ENCODE measurements at places on chromosomes 6 and 20. TPM values are rescaled to one million over a fixed set of nuclear protein-coding genes. Genes with fewer than 3 reads are reported as not detected.

DNA sequence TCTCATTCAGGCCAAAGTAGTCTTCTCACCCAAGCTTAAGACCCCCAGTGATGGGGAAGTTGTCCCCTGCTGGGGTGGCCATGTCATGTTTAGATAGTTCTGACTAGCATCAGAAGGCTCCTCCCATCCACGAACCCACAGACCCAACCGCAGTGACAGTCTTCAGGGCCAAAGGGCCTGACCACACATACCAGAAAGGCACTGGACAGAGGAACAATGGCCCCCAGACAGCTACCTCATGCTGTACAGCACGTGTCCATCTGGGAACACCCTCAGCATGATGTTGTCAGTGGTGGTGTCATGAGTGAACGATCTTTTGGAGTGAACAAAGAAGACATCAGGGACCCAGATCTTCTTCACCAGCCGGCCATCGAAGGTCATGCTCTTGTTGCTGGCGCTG lies 46.3 kb downstream of the GABRR2 start:
- no peak for DNase-seq

DNA sequence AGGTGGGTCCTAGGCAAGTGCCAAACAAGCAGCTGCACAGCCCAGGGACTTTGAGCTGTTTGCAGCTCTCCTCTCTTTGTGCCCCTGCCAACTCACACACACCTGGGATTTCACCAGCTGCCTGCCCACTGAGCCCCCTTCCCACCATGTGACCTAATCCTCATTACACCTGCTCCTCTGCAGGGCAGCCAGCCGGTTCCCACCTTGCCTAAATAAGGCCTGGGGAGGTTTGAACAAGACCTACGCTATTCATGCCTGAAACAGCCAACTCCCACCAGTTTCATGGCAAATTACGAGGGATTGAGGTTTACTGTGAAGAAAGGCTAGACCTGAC lies 92.6 kb upstream of the SOX4 start:
- no peak for DNase-seq

DNA sequence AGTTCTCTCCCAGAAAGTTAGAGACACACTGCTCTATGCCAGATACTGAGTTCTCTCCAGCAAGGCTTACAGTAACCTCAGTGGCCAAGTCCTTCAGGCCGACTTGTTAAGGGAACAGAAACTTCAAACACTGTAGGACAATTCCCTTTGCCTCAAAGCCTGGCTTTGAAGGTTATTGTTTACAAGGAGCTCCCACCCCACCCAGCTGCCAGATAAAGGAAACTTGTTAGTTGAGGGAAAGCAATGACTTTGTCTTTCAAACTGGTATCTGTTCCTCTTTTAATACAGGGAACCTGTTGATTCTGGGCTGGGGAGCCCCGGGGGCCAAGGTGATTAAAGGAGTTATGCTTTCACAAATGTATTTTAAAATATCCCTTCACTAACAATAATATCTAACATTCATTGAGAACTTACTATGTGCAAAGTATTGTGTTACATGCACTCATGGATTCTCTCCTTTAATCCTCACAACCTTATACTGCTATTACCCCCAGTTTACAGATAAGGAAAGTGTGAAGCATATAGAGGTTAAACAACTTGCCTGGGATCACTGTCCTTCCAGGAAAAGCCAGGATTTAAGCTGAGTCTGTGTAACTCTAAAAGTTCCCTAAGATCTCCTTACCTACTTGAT lies 27.6 kb upstream of the CDKN1A start:
- no peak for DNase-seq

DNA sequence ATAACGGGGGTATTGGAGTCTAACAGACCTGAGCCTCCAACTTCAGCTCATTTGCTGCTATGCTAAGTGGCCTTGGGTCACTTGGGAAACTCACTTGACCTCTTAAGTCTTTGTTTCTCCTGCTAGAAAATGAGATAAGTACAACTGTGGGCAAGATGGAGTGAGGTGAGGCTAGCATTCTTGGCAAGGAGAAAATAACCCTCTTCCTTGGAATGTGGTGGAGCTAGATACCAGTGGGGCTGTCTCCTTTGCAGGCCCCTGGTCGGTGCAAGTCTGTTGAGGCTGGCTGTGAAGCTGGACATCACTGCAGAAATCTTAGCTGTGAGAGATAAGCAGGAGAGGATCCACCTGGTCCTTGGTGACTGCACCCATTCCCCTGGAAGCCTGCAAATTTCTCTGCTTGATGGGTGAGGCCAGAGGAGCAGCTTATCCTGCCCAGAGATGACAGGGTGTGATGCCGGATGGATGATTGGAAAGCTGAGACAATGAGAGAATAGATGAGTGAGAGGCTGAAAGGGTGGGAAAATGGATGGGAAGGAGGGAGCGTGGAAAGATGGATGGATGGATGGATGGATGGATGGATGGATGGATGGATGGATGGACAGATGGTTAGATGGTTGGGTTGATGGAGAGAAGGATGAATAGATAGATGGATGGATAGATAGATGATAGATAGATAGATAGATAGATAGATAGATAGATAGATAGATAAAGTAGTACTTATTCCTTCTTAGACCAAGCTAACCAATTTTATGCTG lies 4.4 kb downstream of the BPIFA1 start:
- no peak for DNase-seq

DNA sequence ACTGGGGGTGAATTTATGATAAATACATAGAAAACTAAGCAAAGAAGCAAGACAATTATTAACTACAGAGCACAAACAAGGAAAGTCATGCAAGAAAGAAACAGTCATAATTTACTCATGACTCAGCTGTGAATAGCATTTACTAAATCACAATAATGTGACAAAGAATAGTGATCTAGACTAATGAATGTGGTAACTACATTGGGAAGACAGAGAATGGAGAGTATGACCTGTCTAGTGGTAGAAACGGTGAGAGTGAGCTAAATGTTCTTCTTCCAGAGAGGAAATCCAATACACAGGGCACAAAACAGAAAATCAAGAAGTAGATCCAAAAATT lies 153.5 kb upstream of the DST start:
- no peak for DNase-seq

DNA sequence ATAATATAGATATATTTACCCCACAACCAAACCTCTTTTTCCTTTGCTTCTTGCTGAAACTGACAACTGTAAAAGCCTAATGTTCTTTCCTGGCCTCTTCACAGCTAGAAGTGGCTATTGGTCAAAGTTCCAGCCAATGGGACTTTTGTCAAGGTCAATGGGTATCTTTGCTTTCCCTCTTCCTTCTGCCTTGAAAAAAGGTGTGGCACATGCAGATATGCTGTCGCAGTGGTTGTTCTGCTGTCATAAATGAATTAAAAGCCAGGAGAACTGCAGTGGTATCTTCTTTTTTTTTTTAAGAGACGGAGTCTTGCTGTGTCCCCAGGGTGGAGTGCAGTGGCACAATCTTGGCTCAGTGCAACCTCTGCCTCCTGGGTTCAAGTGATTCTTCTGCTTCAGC lies 29.9 kb downstream of the MAN1A1 start:
- no peak for DNase-seq

DNA sequence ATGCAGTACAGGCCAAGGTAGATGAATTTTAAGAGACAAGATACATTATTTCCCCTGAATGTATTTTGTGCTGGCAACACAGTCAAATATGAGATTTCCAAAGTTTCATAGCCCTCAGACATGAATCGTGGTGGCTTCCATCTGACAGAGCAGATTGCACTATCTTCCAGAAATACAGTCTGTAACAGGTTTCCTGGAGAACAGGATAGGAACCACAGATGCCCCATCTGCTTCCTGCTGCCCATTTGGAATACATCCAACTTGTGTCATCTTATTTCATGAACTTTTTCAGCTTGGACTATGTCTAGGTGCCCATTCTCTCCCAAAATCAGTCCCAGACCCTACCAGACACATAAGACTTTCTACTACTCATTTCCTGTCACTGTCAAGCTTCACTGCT lies 426.0 kb downstream of the KIF16B start:
- DNase-seq = no peak

DNA sequence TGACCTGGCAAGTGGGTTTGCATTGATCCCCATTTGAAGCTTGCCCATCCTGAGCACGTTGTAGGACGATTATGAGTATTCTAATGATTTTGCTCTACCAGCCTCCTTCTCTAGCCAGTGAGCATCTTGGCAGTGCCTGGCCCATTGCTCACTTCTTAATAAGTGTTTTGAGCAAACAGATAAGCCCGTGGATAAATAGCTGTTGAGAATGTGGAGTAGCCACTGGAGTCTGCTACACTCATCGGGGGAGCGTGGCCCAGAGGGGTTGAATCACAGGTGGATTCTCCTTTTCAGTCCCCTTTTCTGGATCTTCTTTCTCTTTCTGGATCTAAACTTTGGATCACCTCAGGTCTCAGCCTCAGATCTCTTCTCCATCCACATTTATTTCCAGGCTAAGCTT lies 15.9 kb upstream of the EDN3 start:
- DNase-seq = no peak

DNA sequence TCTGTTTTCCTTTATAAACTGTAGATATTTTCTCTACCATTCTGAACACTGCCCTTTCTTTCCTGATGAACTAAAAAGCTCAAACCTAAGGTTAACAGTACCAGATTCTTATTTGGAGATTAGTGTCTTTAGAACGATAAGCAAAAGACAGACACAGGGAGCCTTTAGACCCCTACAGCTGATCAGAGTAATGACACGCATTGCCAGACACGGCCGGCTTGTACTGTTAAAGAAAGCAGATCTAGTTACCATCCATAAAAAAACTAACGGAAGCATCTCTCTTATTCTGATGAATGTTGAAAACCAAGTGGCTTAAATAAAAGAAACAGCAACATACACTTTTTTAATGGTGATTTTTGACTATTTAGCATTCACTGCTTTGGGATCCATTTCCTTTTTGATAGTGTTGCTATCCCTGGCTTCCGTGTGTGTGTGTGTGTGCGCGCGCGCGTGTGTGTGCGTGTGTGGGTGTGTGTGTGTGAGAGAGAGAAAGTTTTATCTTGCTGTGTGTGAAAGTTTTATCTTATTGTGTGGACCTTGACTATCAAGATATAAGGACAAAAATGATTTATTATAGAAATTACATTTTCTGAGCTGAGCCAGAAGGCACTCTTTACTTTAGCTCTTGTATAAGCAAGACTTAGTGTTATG lies 95.6 kb upstream of the SLC35B3 start:
- no peak for DNase-seq

GRCh38 chr6:27334141-27334540 lies 22.1 kb upstream of the POM121L2 start:
- no peak for DNase-seq

DNA sequence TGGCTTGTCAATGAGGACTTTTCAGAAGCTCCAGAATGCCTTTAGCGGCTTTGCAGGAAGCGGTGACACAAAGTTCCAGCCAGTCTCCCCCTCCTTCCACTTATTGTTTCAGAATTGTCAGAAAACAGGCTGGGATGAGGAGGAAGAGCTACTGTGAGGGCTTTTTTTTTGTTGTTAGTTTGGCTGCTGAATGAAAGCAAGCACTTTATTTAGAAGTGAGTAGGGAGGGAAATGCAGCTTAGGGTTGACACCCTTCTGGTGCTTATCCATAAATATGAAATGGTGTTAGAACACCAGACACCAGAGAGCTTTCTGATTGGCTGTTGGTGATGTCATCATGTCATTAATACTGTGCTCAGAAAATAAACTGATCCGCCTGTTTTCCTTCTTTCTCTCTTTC lies 251.5 kb downstream of the SOX4 start:
- DNase-seq = no peak

GRCh38 chr20:49766979-49767521 lies 45.6 kb upstream of the SLC9A8 start:
- DNase-seq = no peak

DNA sequence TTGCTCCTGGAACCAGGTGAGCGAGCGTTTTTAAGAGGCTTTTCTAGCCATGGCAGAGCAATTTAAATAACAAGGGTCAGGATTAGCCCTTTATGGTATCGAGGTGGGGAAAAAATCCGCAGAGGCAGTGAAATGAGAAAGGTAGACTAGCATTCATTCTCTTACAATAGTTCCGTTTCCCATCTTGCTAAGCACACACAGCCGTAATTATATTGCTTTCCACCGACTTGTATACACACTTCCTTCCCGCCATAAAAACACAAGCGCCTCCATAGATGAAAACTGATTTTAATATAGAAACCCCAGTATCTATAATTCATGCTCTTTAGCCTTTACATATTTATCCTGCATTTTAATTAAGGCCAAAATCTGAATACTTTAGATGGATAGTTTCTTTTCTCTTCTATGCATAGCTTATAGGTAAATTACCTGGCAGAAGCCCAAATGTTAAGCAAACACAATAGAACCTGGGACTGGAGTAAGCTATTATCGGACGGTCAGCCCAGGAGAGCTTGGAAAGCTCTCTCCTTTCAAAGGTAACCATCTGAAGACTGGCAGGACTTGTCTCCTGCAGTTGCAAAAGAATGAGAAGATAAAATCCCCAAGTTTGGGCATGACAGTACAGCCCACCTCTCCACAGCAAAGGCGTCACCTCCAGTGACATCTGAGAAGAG lies 90.9 kb upstream of the MC3R start:
- no peak for DNase-seq

- peak; percentile 76 for DNase-seq
Observed at GRCh38 chr6:159969204-159969912, 476 bp downstream of the IGF2R start.

DNA sequence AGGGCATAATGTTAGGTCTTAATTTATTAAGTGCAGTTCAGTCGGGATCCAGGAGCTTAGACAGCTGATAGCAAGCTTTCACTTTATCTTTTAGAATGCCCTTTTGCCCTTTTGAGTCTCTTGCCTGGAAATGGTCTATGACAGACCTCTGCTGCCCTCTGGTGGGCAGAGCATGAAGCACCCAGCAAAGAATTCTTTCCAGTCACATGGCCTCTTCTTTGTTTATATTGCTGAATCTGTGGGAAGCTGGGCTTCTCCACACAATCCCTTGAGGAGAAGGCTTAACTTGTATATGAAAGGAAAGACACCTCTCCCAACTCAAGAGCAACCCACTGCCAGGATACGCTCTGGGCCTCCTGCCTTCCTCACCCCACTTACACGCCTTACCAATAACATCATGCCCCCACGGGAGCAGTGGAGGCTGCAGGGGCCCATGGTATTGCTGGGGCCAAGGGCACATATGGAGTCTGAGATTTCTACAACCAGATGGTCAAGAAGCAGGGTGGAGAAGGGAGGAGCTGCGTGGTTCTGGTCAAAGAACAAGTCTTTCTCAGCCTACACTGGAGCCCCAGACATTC lies 20.4 kb downstream of the WFDC3 start:
- peak; percentile 86 for DNase-seq

DNA sequence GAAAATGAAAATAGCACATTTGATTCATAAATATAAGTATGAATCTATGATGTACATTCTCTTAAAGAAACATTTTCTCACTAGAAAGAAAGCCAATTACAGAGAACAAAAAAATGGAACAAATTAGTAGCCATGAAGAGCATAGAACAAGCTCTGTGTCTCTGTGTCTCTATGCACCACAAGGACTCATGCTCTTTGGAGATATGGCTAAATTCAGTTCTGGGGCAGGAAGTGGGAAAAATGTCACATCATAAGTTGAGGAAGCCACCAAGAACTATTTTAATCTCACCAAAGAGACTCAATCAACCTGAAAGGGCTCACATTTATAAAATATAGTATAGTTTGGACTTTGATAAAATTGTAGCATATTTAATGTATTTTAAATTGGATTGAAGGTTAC lies 1259.8 kb upstream of the GJE1 start:
- no peak for DNase-seq

The DDX27 gene
- total RNA-seq = 27.1 TPM

The BANF2 gene
- not detected for total RNA-seq

The SUPT3H gene
- total RNA-seq = 2.1 TPM

The MCHR2 gene
- not detected for total RNA-seq

The CPNE5 gene
- 1.0 TPM for total RNA-seq
